ENCODE measurements at places on chromosomes 5 and 9.

- no peak for DNase-seq
Measured at GRCh38 chr9:76756268-76756640, 8.0 kb upstream of the PCA3 start.

GRCh38 chr9:35930989-35931388 lies 21.7 kb downstream of the SPAAR start:
- DNase-seq, result no peak

GRCh38 chr9:68678430-68678829 lies 26.6 kb upstream of the PIP5K1B start:
- DNase-seq, result no peak

DNA sequence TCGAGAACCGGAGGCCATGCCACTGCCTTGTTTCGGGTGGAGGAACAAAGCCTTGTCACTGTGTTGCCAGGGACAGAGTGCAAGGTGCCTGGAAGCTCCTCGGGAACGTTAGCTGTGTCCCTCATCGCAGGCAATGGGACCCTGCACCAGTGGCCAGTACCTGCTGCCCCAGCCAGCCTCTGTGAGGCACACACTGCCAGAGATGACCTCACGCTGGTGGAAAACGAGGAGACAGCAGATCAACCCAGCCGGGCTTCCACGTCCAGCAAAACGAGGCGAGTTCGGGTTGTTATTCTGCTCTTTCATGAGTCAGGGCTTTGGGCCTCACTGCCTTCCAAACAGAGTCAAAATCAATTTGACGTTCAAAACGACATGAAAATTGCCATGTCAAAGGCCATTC lies 104.1 kb downstream of the ADAMTS2 start:
- DNase-seq, result no peak

- no peak for DNase-seq
Measured at GRCh38 chr9:128088253-128088945, 20.4 kb downstream of the SLC25A25 start.

DNA sequence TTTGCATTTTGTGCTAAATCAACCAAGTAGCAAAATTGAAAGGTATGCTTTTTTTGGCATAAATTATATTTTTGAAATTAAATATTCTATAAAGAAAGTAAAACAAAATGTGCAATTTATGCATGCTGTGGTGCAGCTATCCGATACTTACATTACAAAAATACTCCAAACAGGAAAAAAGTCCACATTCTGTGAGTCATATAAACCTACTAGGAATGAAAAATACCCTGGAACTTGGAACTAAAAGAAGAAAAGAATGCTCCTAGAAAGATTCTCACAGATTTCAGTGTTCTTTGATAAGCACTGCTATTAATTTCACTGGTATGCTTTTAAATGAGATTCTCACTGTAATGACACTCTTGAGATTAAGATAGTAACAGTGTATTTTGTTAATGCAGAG lies 92.6 kb downstream of the OSMR start:
- no peak for DNase-seq

DNA sequence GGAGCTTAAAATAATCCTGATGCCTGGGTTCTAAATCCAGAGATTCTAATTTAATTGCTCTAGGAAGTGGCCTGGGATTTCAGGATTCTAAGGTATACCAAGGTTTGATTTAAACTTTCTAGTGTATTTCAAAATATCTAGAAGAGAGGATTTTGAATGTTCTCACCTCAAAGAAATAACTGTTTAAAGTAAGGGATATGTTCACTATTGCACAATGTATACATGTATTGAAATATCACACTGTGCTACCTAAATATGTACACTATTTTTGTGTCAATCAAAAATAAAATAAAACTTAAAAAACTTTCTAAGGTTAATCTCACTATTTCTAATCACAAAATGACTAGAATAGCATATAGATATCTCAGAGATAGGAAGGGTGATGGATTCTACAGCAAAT lies 34.0 kb downstream of the TNFSF8 start:
- no peak for DNase-seq

GRCh38 chr5:169416583-169417196 lies 115.8 kb upstream of the SLIT3 start:
- DNase-seq, result no peak

- DNase-seq, result no peak
Measured at GRCh38 chr9:18632632-18633403, 158.9 kb downstream of the ADAMTSL1 start.

- no peak for DNase-seq
Measured at GRCh38 chr9:108094676-108094993, 605.1 kb upstream of the KLF4 start.

DNA sequence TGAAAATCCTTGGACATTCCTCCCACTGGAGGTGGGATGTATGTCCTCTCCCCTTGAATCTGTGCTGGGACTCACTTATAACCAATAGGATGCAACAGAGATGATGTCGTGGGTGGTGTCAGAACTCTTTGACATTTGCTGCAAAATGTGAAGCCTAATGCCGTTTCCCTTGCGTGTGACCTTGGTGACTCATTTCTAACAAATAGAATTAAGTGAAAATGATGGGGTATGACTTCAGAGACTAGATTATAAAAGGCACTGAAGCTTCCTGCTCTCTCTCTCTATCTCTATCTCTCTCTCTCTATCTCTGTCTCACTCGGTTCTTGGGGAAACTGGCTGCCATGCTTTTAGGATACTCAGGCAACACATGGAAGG lies 126.1 kb upstream of the STC2 start:
- no peak for DNase-seq

DNA sequence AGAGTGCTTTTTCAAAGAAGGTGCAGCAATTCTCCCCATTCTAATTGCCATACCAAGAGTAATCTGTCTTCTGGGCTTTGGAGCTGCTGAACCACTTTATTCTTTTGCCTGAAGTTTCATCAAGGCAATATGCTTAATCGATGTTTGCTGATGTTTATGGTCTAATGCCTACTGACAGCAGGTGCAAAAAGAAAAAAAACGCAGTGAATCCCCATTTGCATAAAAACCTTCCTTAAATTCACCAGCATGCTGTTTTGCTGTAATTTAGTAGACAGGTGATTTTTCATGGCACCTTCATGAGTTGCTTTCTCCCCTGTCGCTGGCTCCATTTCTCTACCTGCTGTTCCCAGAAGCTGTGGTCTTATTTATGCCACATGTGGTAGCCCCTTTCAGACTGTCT lies 83.1 kb upstream of the MAST4 start:
- no peak for DNase-seq

DNA sequence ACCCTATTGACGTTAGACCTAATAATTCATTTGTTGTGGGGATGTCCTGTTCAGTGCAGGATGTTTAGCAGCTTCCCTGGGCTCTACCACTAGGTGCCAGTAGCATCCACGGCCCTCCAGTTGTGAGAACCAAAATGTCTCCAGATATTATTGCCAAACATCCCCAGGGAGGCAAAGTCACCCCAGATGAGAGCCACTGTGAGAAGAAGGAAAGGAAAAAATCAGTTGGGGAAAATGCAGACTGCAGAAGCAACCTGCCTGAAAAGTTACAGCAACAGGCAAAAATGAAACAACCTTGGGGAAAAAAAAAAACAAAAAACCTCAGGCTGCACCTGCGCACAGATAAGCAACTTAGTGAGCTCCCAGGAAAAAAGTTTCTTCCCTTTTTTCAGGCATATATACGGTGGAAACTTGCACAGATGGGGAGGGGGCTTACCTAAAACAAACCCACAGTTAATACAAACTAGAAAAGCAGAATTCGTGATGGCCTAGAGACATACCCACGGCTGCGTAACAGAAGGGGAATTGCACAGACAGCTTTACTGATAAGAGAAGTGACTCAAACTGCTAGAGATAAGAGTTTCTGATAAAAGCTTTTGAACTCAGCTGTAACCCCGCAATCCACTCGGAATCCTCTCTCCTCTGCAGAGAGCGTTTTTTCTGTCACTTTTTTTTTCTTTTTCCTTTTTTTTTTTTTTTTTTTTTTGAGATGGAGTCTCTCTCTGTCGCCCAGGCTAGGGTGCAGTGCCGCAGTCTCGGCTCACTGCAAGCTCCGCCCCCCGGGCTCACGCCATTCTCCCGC lies 29.8 kb upstream of the FBP1 start:
- DNase-seq, result peak; percentile 10

GRCh38 chr5:17312358-17312757 lies 94.9 kb downstream of the BASP1 start:
- DNase-seq, result no peak

DNA sequence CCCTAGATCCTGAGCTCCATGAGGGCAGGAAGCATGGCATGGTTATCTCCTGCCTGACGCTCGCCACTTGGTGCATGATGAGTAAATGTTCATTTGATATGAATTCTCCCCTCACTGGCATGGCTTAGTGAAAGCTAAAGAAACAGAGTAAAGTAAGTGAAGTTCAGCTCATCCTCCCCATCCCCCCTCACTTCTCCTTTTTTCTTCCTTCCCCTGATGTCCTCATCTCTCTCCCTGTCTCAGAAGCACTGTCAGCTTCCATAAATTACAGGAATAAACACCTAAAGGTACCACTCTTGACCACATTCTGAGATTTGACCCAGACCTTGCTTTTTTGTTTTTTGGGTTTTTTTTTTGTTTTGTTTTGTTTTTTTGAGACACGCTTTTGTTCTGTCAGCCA lies 73.3 kb downstream of the SNX18 start:
- DNase-seq, result no peak

- DNase-seq, result no peak
Measured at GRCh38 chr9:71955300-71955915, 44.0 kb downstream of the C9orf85 start.

DNA sequence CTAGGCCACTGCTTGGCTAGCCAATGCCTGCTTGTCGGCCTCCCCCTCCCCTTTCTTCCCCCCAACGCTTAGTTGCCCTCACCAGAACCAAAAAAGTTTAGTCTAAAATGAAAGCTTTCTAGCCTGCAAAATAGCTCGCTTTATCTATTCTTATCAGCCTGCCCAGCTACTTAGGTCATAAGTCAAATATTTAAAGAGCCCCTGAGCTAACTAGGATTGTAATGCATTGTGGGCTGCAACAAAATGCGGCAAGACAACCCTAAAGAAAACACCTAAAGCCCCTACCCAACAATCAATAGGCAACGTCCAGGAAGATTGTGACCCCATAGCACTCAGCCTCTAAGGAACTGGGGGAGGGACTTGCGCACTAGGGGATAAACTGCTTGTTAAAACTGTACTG lies 38.6 kb upstream of the PCSK5 start:
- DNase-seq, result no peak

GRCh38 chr5:129569295-129569694 lies 109.2 kb downstream of the ADAMTS19 start:
- no peak for DNase-seq

DNA sequence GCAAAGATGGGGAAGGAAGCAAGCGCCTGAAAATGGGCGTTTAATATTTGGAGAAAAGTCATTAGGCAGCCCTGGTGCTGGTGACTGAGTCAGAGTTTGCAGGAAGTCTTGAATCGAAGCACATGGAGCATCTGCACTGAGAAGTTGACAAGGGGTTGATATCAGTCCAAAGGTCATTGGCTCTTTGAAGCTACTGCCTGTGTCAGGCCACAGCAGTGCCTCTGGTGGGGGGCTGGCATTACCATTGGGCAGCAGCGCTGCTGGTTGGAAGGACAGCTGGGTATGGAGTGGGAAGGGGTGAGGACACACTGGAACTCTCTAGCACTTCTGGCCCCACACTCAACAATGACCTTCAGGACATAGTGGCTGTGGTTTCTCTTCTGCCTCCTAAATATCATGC lies 150.4 kb upstream of the ERCC6L2 start:
- no peak for DNase-seq

GRCh38 chr9:134390537-134390936 lies 64.3 kb downstream of the RXRA start:
- no peak for DNase-seq

GRCh38 chr5:93503598-93504067 lies 77.4 kb downstream of the NR2F1-AS1 start:
- DNase-seq, result no peak

DNA sequence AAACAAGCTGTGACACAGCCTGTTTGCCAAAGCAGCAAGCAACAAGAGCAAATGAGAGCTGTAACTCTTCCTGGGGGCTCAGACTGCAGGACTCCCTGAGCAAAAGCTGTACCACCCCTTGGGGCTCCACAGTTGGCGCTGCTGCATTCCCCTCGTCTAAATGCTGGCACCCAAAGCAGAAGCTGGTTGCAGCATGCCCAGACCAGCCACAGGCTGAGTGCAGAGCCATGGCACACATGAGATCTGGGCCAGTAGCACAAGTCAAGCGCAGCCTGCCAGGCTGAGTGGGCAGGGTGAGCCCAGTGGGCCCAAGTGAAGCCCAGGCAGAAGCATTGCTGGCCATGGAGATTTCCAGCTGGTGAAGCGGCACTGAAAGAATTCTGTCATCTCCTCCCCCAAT lies 157.3 kb upstream of the GRAMD2B start:
- no peak for DNase-seq

GRCh38 chr5:2442496-2443354 lies 308.8 kb downstream of the IRX2 start:
- no peak for DNase-seq

DNA sequence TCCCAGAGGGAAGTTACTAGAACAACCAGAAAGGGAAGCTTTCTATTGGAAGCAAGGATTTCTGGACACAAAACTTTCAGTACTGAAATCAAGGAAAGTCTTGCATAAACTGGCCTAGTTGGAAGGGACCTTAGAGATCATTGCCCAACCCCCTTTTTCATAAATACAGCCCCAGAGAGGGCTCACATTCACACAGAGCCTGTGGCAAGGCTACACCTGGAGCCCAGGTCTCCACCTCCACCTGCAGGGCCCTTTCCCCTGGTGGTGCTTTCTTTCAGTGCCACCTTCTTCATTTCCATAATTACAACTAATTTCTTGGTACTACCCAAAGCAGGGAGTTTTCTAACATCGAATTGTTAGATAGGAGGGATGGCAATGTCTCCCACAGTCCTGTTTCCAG lies 85.7 kb downstream of the ADRB2 start:
- no peak for DNase-seq

GRCh38 chr9:112838342-112838741 lies 52.3 kb downstream of the SLC46A2 start:
- DNase-seq, result no peak

- no peak for DNase-seq
Measured at GRCh38 chr5:66440202-66440680, 156.0 kb upstream of the MAST4 start.

GRCh38 chr9:125986966-125987365 lies 239.8 kb downstream of the PBX3 start:
- no peak for DNase-seq

GRCh38 chr9:88310310-88310980 lies 77.8 kb upstream of the SPIN1 start:
- DNase-seq, result no peak
